ENCODE measurements at places on chromosomes 13 and 19.

GRCh38 chr19:8386990-8387389 is 3.2 kb upstream of the RAB11B start:
- DNase-seq: no peak

- no peak for DNase-seq
Measured at GRCh38 chr19:5255602-5256231, 84.9 kb downstream of the PTPRS start.

GRCh38 chr19:21705393-21705792 is 62.0 kb downstream of the ZNF100 start:
- no peak for DNase-seq

GRCh38 chr13:98172590-98173422 is 4.3 kb downstream of the RNF113B start:
- no peak for DNase-seq

- no peak for DNase-seq
Measured at GRCh38 chr19:45216667-45217066, 28.5 kb downstream of the EXOC3L2 start.

GRCh38 chr13:48594096-48594815 is 59.5 kb upstream of the CYSLTR2 start:
- no peak for DNase-seq

GRCh38 chr19:49106648-49107135 is 7.5 kb upstream of the LIN7B start:
- peak; percentile 34 for DNase-seq

GRCh38 chr19:7421941-7422744 is 66.7 kb downstream of the PEX11G start:
- DNase-seq: no peak

DNA sequence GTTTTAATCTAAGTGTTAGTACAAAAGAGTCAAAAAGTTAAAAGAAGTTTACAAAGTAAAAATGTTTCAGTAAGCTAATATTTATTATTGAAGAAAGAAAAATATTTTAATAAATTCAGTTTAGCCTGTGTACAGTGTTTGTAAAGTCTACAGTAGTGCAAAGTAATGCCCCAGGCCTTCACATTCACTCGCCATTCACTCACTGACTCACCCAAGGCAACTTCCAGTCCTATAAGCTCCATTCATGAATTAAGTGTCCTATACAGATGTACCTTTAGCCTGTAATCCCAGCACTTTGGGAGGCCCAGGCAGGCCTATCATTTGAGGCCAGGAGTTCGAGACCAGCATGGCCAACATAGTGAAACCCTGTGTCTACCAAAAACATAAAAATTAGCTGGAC is 24.1 kb upstream of the AKAP11 start:
- DNase-seq: no peak

GRCh38 chr13:33644581-33645543 is 173.1 kb upstream of the RFC3 start:
- DNase-seq: no peak

- DNase-seq: peak; percentile 36
Measured at GRCh38 chr13:19601749-19602725, 31.4 kb upstream of the MPHOSPH8 start.

GRCh38 chr13:107351305-107351704 is 783.4 kb upstream of the ARGLU1 start:
- no peak for DNase-seq

GRCh38 chr13:73040968-73041596 is 17.7 kb upstream of the KLF5 start:
- DNase-seq: no peak

DNA sequence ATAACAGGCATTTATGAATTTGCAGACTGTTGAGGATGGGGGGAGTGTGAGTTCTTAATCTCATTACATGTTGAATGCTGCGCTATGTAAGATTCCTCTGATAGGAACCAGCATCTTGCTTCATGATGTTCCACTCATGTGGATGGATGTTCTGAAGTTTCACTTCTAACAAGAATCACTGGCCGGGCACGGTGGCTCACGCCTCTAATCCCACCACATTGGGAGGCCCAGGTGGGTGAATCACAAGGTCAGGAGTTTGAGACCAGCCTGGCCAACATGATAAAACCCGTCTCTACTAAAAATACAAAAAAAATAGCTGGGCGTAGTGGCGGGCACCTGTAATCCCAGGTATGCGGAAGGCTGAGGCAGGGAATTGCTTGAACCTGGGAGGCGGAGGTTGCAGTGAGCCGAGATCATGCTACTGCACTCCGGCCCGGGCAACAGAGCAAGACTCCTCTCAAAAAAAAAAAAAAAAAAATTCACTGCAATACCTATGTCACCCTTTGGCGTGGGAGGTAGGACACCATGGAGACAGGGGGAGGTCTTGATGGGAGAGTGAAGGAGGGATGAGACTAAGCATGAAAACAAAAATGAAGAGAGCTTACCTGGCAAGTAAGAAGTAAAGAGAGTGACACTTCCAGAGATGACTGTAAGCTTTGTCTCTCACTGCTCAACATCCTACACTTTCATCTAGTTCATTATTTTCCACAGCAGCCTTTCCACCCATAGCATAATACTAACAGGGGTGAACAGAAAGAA is 133.0 kb downstream of the DCT start:
- no peak for DNase-seq

DNA sequence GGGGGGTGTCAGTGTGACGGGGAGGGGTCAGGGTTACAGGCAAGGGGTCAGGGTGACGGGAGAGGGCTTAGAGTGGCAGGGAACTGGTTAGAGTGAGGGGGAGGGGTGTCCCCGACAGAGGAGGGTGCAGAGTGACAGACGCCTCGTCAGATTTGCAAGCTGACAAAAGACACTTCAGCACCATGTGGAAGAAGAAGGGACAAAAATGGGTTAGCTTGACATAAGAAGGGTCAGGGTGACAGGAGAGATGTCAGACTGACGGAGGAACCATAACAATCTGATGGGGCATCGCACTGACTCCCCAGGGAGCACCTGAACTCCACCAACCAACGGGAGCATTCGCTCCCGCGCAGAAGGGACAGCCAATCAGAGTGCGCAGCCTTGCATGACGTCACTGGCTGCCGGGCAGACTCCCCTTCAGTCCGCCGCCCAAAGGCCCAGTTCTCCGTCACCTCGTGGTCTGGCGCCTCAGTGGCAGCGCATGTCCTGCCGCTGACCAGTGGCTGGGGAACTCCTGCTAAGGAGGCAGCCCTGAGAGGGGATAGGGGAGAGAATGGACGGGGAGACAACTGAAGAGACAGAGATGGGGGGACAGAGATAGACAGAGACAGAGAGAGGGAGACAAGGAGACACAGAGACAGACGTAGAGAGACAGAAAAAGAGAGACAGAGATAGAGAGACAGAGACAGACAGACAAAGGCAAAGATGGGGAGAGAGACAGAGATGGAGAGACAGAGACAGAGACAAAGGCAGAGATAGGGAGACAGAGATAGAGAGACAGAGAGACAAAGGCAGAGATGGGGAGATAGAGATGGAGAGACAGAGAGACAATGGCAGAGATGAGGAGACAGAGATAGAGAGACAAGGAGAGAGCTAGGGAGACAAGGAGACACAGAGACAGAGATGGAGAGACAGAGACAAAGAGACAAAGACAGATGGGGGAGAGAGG is 30.2 kb downstream of the C19orf81 start:
- peak; percentile 72 for DNase-seq

- DNase-seq: no peak
Measured at GRCh38 chr13:35720290-35720689, 243.8 kb upstream of the MAB21L1 start.

GRCh38 chr13:77430377-77430951 is 103.6 kb upstream of the MYCBP2 start:
- no peak for DNase-seq

- no peak for DNase-seq
Measured at GRCh38 chr13:32443111-32443510, 15.2 kb upstream of the N4BP2L1 start.

GRCh38 chr13:80665792-80666333 is 324.9 kb upstream of the SPRY2 start:
- no peak for DNase-seq

DNA sequence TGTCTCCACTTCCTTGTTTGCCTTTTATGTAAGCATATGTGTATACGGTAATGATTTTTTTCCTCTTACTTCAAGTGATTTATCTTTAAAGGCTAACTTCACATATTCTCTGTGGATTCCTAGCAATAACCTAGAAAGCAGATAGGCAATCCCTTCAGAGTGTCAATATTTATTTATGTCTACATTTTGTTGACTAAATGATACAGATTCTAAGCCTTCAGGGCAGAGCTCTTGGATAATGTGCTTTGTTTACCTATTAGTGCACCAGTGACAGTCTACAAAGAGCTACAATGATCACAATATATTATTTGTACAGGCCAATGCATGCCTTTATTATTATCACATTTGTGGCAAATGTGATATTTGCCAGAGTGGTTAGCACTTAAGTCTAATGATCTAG is 406.2 kb downstream of the EFNB2 start:
- DNase-seq: no peak

- DNase-seq: peak; percentile 69
Measured at GRCh38 chr19:1279782-1280341, 4.5 kb downstream of the FAM174C start.

GRCh38 chr13:79966493-79966895 is 374.4 kb downstream of the SPRY2 start:
- DNase-seq: no peak

DNA sequence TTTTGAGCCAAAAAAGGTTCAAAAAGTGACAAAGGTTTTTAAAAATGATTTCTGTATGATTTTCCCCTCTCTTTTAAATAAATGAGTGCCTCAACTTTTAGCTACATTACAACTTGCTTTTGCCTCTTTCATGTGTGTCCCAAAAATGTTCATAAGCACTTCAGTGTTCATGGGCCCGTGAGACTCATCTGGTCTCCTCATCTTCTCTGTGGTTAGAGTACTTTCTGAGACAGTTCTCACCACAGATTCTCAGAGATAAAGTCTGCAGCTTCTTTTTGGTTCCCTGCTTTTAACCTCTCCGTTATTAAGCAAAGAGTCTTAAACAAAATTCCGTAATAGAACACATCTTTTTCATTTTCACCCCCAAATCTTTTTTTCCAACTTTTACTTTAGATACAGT is 156.9 kb downstream of the DLEU7 start:
- DNase-seq: no peak

DNA sequence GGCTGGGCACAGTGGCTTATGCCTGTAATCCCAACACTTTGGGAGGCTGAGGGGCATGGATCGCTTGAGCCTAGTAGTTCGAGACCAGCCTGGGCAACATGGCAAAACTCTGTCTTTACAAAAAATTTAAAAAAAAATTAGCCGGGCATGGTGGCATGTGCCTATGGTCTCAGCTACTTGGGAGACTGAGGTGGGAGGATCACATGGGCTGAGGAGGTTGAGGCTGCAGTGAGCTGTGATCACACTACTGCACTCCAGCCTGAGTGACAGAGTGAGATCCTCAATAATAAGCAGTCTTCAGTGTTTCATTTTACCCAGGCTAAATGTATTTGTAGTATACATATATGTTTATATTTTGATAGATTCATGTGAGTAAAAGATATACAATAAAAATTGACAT is 85.0 kb downstream of the GGACT start:
- no peak for DNase-seq

- DNase-seq: no peak
Measured at GRCh38 chr13:93963266-93964145, 516.0 kb downstream of the DCT start.

GRCh38 chr13:65965501-65965900 is 1264.6 kb downstream of the PCDH9 start:
- no peak for DNase-seq

DNA sequence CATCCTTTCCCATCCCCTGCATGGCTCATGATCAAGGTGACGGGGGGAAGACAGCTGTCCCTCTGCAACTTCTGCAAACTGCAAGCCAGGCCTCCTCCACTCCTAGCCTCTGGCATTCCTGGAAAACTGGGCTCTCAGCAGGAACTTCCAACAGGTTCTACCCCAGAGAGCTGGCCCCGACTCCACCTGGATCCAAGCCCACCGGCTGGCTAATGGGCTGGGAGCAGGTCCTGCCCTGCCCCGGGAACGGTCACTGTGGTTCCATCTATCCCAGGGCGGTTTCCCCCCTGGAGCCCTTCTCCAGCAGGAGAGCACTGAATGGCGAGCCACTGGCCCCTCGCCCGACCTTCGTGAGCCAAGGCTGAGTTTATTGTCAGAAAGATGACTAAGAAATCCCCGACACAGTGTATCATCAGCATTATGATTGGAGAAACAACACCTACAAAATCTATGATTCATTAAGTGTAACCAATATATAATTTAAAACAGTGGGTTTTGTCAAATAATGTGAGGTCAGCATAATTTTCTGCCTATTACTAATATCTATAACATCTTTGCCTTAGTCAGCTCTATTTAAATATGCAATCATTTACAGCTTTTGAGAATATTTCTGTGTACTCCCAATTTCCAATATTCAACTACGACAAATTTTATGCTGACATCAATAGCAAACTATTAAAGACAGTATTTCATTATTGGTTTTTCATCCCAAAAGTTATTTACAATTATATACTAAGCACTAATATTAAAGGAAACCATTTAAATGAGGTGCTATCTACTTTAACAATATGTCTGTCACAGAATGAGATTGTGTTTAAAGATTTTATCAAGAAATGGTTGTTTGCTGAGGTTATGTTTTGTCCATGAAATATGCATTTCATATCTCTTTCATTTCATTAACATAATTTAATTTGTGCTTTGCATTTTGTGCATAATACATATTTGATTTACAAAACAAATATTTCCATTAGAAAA is 133.0 kb downstream of the URI1 start:
- DNase-seq: no peak

DNA sequence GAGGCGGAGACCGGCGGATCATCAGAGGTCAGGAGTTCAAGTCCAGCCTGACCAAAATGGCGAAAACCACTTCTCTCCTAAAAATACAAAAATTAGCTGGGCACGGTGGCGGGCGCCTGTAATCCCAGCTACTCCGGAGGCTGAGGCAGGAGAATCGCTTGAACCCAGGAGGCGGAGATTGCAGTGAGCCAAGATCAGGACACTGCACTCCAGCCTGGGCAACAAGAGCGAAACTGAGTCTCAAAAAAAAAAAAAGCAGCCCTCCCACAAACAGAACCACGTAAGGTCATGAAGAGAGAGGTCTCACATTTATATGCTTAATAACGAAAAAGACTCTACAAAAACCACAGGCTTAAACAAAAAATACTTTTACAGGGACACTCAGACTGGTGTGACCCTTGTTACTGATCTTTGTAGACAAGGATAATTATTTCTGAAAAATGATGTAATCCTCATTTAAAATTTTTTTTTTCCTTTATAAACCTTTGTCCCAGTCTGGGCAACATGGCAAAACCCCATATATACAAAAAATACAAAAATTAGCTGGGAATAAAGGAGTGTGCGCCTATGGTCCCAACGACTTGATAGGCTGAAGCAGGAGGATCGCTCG is 909 bp upstream of the ZNF77 start:
- no peak for DNase-seq

Measured in stimulated activated CD8-positive, alpha-beta memory T cell treated with anti-CD3 and anti-CD28 coated beads, Interleukin-15, amount 100 ng/mL, for 48 hours (primary cell).